ENCODE measurements at places on chromosomes 5 and 9.

DNA sequence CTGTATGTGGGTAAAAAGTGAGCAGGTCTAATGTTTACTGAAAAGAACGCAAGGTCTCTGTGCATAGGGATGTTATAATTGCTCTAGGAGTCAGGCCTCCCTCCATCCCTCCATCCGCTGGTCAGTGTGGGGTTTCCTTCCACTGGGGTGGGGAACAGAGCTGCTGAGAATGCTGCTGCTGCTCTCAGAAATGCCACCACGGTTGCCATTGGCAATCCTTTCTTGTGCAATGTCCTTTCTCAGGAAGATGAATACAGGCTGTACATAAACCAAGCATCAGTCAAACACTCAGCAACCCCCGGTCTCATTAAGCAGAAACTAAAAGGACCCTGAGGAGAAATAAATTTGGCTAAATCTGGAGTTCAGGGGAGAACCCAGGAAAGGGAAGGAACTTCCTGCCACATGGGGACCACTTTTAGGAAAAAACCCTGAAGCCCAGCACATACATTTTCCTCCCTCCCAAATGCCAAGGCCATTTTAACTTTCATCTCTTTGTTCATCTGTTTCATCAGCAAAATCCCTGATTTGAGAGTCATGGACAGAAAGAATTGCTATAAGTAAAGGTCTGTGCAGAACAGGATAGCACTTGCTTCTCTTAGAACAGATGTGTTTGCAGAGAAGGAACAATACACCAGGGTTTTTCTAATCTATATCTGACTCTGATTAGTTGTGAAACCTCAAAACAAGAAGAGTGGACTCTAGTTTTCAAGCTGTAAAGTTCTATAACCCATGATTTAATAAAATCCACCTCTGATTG, 70.4 kb upstream of the SLC1A3 start:
- no peak for DNase-seq

- no peak for DNase-seq
Observed at GRCh38 chr9:133090752-133091385, 29.1 kb downstream of the CEL start.

- no peak for DNase-seq
Observed at GRCh38 chr5:107396351-107396690, 274.4 kb downstream of the EFNA5 start.

GRCh38 chr5:133475986-133476385, 136.4 kb downstream of the FSTL4 start:
- DNase-seq = no peak

GRCh38 chr5:73306741-73307275, 133.8 kb downstream of the TMEM174 start:
- DNase-seq = no peak

- DNase-seq = no peak
Observed at GRCh38 chr9:120156376-120156775, 423.6 kb downstream of the CDK5RAP2 start.

DNA sequence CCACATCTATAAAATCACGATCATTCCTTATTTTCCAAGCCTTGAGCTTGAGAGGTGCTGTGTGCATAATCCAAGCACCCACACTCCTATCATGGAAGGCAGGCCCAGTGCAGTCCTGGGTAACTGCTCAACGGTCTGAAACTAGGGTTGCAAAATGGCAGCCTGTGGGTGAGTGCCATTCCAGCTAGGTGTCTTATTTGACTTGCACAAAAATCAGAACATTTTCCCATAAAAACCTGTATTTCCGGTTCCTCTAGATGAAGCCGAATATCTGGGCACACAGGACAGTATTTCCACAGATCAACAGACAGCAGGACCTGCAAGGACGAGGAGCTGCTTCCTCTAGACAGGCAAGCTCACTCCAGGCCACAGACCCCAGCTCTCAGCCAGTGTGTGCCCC, 588.8 kb downstream of the BNC2 start:
- no peak for DNase-seq

- DNase-seq = peak; percentile 4
Observed at GRCh38 chr9:136438548-136439480, 831 bp downstream of the INPP5E start.

DNA sequence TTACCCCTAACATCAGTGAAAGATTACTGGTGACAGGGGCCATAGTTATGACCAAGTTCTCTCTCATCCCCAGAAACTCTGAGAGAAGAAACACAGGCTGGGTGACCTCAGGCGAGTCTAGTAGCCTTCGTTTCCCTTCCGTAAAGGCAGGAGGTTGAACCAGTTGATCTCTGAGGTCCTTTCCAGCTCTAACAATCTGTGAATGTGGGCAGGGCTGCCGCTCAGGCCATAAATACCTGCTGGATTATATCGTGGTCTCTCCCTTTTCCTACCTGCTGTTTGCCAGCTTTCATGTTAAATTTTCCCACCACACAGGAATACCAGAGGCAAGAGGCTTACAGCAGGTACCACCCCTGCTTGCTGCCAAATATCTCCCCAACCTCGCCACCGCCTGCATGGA, 357.5 kb downstream of the SH3GL2 start:
- no peak for DNase-seq

- no peak for DNase-seq
Observed at GRCh38 chr5:132778129-132778528, 1.1 kb upstream of the SEPTIN8 start.

DNA sequence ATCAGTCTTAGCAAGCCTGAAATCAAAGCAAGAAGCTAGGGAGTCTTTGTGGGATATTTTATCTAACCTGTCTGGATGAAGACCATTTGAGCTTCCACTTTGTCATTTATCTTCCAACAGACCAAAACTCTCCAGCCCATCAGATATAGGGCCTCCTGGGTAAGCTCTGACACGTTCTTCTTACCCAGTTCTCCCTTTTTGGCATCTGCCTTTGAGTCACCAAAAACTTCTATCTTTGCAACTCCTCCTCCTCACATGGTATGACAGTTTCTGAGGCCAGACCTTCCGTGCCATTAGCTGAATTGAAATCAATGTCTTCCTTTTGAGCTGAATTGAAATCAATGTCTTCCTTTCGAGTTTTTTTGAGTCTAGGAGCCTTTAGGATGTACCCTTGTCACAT, 156.6 kb upstream of the SPRY4 start:
- no peak for DNase-seq

DNA sequence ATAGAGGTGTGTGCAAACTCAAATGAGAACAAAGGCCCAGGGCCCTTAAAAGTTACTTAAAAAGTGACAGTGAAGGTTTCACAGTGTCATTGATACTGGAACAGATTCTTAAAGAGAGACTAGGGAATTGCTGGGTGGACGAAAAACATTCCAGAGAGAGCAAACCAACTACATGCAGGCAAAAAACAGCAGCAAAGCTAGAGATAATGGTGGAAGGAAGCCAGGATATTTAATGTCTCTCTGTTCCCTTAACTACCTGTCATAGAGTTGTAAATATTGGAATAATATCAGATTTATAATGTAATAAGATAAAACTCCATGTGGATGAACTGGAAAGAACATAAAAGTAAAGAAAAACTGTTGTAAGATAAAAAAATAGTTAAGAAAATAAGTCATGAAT, 508.6 kb downstream of the TAF11L14 start:
- no peak for DNase-seq

DNA sequence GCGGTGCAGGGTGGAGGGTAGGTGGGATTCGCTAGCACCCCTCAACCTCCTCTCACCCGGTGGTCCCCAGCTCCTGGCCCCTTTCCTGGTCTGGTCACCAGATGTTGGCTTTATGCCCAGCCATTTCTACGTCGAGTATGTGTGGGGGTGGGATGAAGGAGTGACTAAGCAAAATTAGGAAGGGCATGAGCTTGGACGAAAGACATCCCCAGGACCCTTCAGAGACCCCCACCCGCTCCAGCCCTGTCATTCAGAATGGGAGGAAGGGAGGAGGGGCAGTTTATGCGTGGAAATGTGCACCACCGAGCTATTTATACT, 742 bp downstream of the BHMT2 start:
- DNase-seq = no peak

GRCh38 chr9:109903515-109904138, 123.6 kb downstream of the PALM2AKAP2 start:
- peak; percentile 31 for DNase-seq

GRCh38 chr5:3214396-3214795, 381.2 kb upstream of the IRX1 start:
- DNase-seq = no peak

DNA sequence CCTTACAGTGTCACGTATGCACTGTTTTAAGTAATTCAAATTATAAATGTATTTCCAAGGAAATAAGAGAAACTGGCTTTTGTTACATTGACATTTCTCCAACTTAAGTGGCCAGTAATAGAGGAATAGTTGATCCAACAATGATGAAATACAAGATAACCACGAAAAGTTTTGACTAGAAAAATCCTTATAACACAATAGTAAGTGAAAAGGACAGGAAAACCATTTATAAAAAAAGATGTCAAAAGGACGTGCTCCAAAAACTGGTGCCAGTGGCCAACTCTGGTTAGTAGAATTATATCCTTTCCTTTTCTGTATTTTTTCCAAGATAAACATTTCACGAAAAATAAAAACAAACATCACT, 210.9 kb downstream of the GAPVD1 start:
- no peak for DNase-seq

DNA sequence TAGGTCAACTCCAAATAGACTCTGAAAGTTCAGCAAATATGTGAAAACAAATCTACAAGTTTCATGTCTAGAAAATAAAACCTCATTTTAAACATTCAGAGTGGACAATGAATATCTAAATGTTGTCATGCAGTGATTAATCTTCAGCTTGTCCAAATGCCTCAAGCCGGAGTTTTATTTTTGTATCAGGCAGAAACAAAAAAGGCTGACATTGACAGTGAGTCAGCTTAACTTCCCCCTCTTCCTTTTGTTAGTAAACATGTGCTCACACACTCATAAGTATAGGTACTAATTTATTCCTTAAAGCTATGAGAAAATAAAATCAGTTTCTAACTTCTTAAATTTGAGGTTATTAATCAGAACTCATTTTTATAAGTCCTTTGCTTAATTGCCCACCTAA, 467.9 kb upstream of the DAB2 start:
- no peak for DNase-seq

- DNase-seq = no peak
Observed at GRCh38 chr5:565782-566440, 41.7 kb upstream of the SLC9A3 start.

GRCh38 chr9:95373069-95373681, 55.7 kb upstream of the FANCC start:
- DNase-seq = peak; percentile 55

- DNase-seq = no peak
Observed at GRCh38 chr9:123483191-123483803, 127.3 kb downstream of the CRB2 start.

- DNase-seq = no peak
Observed at GRCh38 chr9:76985581-76985980, 33.9 kb upstream of the FOXB2 start.

DNA sequence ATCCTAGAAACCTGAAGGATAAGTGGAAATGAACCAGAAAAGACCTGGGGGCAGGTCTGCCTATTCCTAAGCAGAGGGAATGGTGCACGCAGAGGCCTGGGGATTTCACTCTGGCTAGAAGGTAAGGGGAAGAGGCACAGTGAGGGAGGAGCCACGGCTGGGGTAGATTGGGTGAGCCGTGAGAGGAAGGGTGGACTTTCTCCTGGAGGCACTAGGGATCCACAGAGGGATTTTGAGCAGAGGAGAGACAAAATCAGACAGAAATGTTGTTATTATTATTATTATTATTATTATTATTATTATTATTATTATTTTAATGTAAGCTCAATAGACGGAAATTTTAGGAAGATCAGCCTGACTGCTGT, 3.0 kb upstream of the ADGRD2 start:
- DNase-seq = no peak

DNA sequence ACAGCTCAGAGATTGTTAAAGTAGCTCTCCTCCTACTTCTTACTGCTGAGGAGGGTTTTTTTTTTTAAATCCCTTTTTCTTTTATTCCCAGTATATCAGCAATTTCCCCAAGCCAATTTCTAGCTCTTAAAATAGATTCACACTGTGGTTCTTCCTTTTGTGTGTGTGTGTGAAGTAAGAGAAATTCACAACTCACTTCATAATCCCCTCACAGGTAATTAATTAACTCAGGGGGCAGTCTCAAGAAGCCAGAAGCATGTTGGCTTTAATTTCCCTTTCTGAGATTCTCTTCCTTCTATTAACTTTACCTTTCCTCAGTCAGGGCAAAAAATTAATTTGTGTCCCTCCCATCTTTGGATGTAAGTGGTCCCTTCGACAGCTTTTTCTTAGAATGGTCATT, 71.0 kb upstream of the HMHB1 start:
- DNase-seq = no peak

DNA sequence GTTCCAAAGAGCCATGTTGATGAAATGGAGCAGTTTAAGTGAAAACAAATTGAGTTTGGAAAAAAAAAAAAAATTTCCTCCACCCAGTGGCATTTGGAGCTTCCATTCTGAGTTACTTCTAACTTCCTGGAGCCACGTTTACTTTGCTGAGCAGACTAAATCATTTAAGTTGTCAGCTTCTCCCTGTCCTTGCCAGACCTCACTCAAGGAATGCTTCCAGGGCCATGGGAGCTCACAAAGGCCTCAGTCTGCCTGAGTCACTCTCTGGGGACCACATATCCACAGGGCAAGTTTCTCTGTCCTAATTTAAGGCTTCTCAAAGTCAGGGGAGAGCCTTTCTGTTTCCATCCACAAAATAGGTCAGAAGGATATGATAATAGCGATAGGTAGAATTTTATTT, 210.3 kb upstream of the TNC start:
- DNase-seq = no peak

- no peak for DNase-seq
Observed at GRCh38 chr5:175590471-175590881, 67.4 kb upstream of the HRH2 start.

GRCh38 chr9:83981126-83981871, 694 bp downstream of the RMI1 start:
- DNase-seq = no peak

DNA sequence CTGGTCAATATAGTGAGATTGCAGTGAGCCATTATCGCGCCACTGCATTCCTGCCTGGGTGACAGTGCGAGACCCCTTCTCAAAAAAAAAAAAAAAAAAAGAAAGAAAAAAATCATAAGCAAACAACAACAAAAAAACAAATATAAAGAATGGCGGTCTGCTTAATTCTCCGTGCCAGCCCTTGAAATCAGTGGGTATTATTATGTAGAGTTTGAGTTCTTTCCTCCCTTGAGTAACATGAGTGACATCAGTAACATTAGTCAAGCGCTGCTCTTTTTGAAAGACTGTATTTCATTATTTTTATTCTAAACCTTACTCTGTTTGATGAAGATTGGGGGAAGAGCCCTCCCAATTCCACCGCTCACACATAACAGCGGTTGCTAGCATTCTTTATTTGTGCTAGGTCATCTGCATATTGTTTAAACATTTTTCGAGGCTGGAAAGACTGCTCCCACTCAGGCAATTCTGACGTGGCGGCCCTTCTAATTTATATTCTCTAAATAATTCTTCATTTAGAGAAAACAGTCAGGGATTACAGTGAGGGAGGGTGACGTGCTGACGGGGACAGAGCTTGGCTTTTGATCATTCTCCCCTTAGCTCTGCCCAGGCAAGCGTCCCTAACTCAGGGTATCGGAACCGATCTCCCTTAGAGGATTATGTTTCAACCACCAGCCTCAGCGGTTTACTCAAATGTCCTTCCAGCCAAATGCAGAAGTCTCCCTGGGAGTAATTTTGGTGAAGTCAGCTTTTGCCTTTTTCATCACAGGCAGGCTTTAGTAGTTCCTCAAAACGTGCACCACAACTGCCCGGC, 860 bp upstream of the MARCHF6 start:
- DNase-seq = peak; percentile 68

GRCh38 chr9:78557540-78557939, 260.6 kb downstream of the PSAT1 start:
- no peak for DNase-seq

GRCh38 chr5:38453506-38453905, 102.9 kb downstream of the LIFR start:
- no peak for DNase-seq

- no peak for DNase-seq
Observed at GRCh38 chr9:134945509-134946275, 28.0 kb upstream of the FCN1 start.
